ENCODE measurements at places on chromosomes 4 and X.
A peak's percentile ranks its signal among the peaks of the same experiment; 100 is the strongest.

DNA sequence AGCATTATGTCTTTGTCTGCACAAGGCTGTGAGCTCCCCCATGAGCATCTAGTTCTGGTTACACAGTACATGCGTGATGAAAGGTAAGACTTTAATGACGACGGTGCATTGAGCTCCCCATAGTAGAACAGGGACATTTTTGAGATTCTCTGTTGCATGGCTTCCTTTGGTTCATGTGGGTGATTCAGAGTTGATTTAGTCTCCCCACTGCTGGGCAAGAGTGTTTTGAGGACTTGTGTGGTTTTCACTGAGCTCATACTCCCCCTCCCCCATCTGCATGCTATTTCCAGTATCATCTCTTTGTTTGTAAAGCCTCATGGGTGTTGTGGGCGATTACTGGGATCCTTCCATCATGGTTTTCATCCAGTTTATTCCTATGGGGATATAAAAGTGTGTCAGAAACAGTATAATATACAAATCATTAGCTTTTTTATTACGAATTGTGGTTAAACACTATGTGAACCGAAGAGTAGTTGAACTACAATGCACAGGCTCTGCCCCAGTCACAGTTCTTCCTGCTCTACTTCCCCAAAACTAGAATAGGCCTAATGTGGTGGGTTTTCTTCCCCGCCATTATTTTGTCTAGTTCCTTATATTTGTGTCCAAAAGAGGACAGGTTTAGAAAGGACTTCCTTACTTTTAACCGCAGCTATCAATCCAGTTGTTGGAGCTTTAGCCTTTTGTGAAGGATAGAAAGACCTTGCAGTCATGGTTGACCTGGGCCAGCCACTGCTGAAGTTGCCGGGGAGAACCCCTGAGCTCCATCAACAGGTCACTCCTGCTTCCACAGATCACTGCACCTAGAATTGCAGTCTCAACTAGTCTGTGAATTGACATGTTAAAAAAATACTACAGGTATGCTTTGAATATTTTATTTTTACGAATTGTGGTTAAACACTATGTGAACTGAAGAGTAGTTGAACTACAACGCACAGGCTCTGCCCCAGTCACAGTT, 30.4 kb downstream of the KIT start:
- DNase-seq = peak; percentile 84

- DNase-seq = no peak
Observed at GRCh38 chrX:43423876-43424275, 232.2 kb upstream of the MAOA start.

DNA sequence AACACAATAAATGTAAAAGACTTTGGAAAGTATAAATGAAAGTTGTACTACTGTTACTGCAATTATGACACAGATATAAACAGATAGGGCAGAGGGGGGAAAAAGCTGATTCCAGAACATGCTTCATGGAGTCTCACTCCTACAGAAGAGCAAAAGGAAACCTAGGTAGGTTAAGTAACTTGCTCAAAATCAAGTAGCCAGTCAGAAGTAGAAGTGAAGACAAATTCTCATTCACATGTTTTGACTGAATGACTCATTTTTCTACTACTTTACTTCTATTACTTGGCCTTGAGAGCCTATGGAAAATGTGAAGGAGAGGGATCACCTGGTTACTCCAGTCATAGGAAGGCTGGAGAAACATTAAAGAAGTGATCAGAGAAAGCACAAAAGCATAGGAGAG, 23.6 kb upstream of the RASGEF1B start:
- DNase-seq = no peak

GRCh38 chrX:134963041-134963440, 27.8 kb upstream of the SMIM10 start:
- peak; percentile 25 for DNase-seq

DNA sequence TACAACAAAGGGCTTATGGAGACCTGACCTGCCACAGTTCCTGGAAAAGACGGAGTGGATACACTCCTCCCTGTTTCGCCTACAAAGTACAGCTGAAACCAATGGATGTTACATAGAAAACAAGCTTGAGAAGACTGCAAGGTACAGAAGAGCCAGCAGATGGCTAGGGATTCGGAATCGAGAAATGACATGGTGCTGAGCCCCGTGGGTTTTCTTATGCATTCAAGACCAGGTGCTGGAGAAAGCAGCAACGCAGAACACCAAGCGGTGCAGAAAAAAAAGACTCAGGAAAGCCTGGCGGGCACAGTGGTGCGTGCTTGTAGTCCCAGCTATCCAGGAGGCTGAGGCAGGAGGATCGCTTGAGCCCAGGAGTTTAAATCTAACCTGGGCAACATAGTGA, 13.8 kb downstream of the TIMM17B start:
- DNase-seq = no peak

DNA sequence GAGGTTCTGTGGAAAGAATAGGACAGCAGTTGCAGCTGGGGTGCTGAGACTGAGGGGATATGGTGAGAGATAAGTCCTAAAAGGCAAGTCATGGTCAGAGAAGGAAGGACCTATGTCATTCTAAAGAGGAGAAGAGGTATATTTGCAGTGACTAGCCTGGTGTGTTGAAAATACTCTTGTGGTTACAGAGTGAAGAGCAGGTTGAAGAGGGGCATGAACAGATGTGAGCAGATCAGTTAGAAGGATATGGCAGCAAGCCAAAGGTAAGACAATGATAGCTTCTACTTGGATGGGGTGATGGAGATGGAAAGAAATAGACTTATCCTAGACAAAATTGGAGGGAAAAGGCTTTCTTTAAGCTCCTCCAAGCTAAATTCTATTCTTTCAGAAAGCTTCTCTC, 469.8 kb upstream of the CPEB2 start:
- DNase-seq = no peak

GRCh38 chr4:74962584-74962983, 29.7 kb downstream of the PARM1 start:
- DNase-seq = no peak

DNA sequence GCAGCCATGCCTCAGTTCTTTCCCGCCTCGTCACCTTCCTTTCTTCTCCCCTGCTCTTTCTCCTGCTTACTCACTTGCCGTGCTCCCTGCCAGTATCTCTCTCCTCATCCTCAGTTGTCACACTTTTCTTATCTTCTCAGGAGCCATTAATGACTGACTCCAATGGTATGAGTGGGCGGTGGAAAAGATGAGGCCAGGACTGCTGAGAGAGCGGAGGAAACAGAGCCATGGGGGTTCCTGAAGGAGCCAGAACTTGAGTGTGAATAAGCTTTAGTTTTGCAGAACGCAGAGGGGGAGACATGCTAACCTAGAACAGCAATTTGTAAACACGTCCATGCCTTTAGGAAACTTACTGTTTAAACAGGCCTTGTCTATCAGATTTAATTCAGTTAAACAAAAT, 126.5 kb downstream of the CHIC2 start:
- peak; percentile 89 for DNase-seq

DNA sequence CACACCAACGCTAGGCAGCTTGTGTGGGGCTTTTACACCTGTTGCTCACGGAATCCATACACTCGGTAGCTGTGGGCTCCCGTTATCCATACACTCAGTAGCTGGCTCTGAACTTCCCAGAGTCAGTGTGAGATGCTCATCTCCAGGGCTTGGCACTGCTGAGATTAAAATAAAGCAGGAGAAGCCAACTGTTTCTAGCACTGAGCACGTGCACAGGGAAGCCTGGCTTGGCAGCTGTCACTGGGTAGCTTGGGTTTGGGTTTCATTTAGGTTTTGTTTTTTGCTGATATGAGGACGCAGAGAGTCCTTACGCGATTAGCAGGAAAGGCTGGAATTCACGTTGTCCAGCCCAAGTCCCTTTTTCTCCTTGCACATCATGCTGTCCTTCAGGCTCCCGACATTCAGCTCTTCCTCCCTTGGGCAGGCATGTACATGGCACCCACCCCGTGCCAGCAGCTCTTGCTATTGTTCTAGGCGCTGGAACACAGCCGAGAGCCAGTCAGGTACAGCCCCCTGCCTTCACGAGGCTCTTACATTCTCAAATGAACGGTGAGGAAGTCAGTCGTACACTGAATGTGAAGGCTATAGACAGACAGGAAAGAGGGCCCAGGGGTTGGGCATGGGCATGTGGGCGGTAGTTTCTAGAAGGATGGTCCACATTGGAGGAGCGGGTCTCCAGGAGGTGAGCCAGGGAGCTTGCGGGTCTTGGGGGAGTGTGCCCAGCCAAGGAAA, 25.9 kb downstream of the NSG1 start:
- DNase-seq = no peak

DNA sequence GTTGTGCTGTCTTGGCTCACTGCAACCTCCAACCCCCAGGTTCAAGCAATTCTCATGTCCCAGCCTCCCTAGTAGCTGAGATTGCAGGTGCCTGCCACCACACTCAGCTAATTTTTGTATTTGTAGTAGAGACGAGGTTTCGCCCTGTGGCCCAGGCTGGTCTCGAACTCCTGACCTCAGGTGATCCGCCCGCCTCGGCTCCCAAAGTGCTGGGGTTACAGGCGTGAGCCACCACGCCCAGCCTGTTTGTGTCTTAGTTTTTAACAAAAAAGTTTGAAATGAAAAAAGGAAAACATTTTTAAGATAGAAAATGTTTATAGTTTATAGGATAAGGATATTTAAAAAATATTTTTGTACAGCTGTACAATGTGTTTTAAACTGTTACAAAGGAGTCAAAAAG, 62.4 kb downstream of the CAPN6 start:
- DNase-seq = no peak

DNA sequence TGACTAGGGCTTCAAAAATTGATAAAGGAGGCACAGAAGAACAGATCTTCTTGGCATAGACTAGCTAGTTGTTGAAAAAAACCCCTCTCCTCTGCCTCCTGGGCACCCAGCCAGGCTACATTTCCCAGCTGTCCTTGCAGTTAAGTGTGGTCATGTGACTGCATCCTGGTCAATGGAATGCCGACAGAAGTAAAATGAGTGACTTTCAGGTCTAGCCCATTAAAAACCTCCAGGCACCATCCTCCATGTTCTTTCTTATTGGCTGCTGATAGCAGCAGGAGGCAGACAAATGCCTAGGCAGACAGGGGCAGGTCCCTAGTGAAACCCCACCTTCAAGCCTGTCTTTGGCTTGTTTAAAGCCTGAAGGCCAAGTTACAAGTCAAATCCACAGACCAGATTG, 35.3 kb downstream of the ATXN3L start:
- DNase-seq = no peak

GRCh38 chr4:109134921-109135320, 167.5 kb downstream of the COL25A1 start:
- no peak for DNase-seq

All from astrocyte of the spinal cord (primary cell).